Liver (tissue), 10 donors: ENCODE measurements at places on chromosomes 1 and 21. TPM values are rescaled to one million over a fixed set of nuclear protein-coding genes. Genes with fewer than 3 reads are reported as not detected.
A peak's percentile ranks its signal among the peaks of the same experiment; 100 is the strongest.

- no peak overlapping the region for H3K27ac ChIP-seq
- peaks cover 14% of the 10 kb centered on the region for H3K4me1 ChIP-seq
- H3K4me3 ChIP-seq, result no peak overlapping the region
- no peak for DNase-seq
- no peaks in the 10 kb centered on the region for H3K27me3 ChIP-seq
These were observed 7.5 kb downstream of the NCDN start for GRCh38 chr1:35564884-35565741.

LRRC8B gene
- 2.5 TPM for polyA plus RNA-seq

- H3K4me1 ChIP-seq, result no peaks in the 10 kb centered on the region
- no peaks in the 10 kb centered on the region for H3K36me3 ChIP-seq
- H3K27ac ChIP-seq, result no peak overlapping the region
- no peaks in the 10 kb centered on the region for H3K27me3 ChIP-seq
These were observed 48.7 kb downstream of the SYT6 start for GRCh38 chr1:114104949-114105348.

GRCh38 chr1:192003295-192004077 is 154.8 kb upstream of the RGS18 start:
- no peak for DNase-seq
- H3K4me1 ChIP-seq, result no peaks in the 10 kb centered on the region
- no peak overlapping the region for H3K27ac ChIP-seq
- H3K4me3 ChIP-seq, result no peak overlapping the region

GRCh38 chr1:201989354-201990128 is 7.1 kb downstream of the RNPEP start:
- no peak overlapping the region for H3K27ac ChIP-seq
- no peak overlapping the region for H3K4me3 ChIP-seq
- H3K4me1 ChIP-seq, result peaks cover 3% of the 10 kb centered on the region
- peaks cover 43% of the 10 kb centered on the region for H3K36me3 ChIP-seq
- H3K27me3 ChIP-seq, result no peaks in the 10 kb centered on the region

- peaks cover 3% of the 10 kb centered on the region for H3K4me1 ChIP-seq
- no peak overlapping the region for H3K27ac ChIP-seq
- no peak overlapping the region for H3K4me3 ChIP-seq
- H3K27me3 ChIP-seq, result no peaks in the 10 kb centered on the region
These were observed 68.8 kb upstream of the ARID1A start for GRCh38 chr1:26626994-26627393.

IFFO2 gene
- 3.4 TPM for polyA plus RNA-seq

TNFRSF18 gene
- 0.17 TPM for polyA plus RNA-seq

- no peaks in the 10 kb centered on the region for H3K27me3 ChIP-seq
- no peak for DNase-seq
- no peaks in the 10 kb centered on the region for H3K36me3 ChIP-seq
- H3K4me3 ChIP-seq, result no peak overlapping the region
These were observed 135.6 kb upstream of the GJB5 start for GRCh38 chr1:34619256-34619655.

GRCh38 chr1:19651141-19651737 is 7.1 kb downstream of the NBL1 start:
- H3K4me3 ChIP-seq, result no peak overlapping the region
- H3K4me1 ChIP-seq, result no peaks in the 10 kb centered on the region
- no peak overlapping the region for H3K27ac ChIP-seq

GRCh38 chr1:151124763-151125403 is 21.5 kb downstream of the SEMA6C start:
- H3K27me3 ChIP-seq, result no peaks in the 10 kb centered on the region
- H3K36me3 ChIP-seq, result no peaks in the 10 kb centered on the region
- no peaks in the 10 kb centered on the region for H3K4me1 ChIP-seq
- DNase-seq, result no peak
- no peak overlapping the region for H3K4me3 ChIP-seq
- H3K27ac ChIP-seq, result no peak overlapping the region

DNA sequence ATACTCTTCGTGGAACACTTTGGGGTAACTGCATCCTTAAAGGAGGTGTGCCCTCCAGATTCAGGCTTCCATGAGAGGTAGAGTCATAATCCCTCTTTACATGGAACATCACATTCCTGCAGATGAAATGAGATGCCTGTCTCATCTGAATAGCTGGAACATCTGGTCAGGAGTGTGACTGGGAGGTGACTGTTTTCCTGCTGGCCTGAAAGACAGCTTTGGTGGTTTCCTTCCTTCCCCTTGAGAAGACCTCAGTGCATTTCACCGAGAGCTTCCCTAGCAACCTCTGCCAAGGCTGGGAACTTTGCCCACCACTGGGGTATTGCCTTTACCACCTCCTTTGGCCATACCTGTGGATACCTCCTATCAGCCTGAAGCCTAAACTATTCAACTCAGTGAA is 46.7 kb upstream of the GUCA2A start:
- no peak overlapping the region for H3K4me3 ChIP-seq
- H3K27me3 ChIP-seq, result no peaks in the 10 kb centered on the region
- H3K27ac ChIP-seq, result no peak overlapping the region
- peaks cover 11% of the 10 kb centered on the region for H3K4me1 ChIP-seq
- no peaks in the 10 kb centered on the region for H3K36me3 ChIP-seq
- DNase-seq, result no peak

VWA1 gene
- polyA plus RNA-seq, result 18.3 TPM

FPGT gene
- 6.4 TPM for polyA plus RNA-seq

DNA sequence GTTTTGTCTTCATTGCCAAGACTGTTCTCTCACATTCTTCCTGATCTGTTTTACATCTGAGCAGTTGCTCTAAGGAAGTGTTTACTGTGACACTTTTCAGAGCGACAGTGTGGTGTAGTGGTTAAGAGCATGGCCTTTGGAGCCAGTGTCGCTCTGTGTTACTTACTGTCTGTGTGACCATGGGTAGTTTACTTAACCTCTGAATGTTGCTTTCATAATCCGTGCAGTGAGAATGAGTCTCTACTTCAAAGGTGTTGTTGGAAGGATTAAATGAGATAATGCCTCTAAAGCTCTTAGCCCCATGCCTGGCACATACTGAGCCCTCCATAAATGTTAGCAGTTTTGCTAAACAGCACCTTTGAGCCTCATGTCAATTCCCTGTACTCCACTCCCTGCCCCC is 35.9 kb upstream of the ZFP69B start:
- DNase-seq, result no peak
- no peak overlapping the region for H3K4me3 ChIP-seq
- H3K4me1 ChIP-seq, result no peaks in the 10 kb centered on the region

- no peak overlapping the region for H3K4me3 ChIP-seq
- H3K4me1 ChIP-seq, result peaks cover 1% of the 10 kb centered on the region
- no peaks in the 10 kb centered on the region for H3K27me3 ChIP-seq
These were observed 76.0 kb upstream of the C1orf105 start for GRCh38 chr1:172344444-172344843.

GRCh38 chr21:29477941-29478340 is 179.2 kb downstream of the BACH1 start:
- H3K36me3 ChIP-seq, result no peaks in the 10 kb centered on the region
- H3K4me3 ChIP-seq, result no peak overlapping the region
- no peak for DNase-seq
- no peak overlapping the region for H3K27ac ChIP-seq
- H3K27me3 ChIP-seq, result no peaks in the 10 kb centered on the region

- no peaks in the 10 kb centered on the region for H3K4me1 ChIP-seq
- no peaks in the 10 kb centered on the region for H3K27me3 ChIP-seq
- no peak overlapping the region for H3K27ac ChIP-seq
- H3K36me3 ChIP-seq, result no peaks in the 10 kb centered on the region
- no peak for DNase-seq
These were observed 62.5 kb upstream of the BACH1 start for GRCh38 chr21:29236201-29236600.

DNA sequence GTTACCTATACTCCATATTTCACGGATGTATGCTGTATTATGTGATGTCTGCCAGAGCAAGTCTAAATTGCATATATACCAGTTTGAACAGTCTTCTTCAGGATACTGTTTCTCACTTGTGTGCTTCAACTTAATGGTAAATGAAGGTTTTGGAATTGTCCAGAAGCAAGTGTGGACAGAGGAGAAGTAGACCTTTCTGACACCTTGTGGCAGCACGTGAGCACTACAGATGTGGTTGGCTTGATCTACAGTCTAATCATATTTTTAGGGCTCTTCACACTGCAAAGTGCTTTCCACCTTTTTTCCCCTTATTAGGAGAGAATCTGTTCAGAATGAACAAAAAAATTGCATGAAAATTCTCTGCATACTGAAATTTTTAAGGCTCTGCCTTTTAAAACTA is 10.9 kb downstream of the MORC3 start:
- peaks cover 9% of the 10 kb centered on the region for H3K36me3 ChIP-seq
- peak; percentile 46 for DNase-seq
- H3K27ac ChIP-seq, result no peak overlapping the region
- H3K4me1 ChIP-seq, result peaks cover 5% of the 10 kb centered on the region

MROH7 gene
- 0.07 TPM for polyA plus RNA-seq

- peak; percentile 34 for DNase-seq
- peaks cover 34% of the 10 kb centered on the region for H3K4me1 ChIP-seq
- no peak overlapping the region for H3K4me3 ChIP-seq
- no peaks in the 10 kb centered on the region for H3K27me3 ChIP-seq
- H3K27ac ChIP-seq, result peak overlapping the region; percentile 87
These were observed 48.8 kb downstream of the LEPR start for GRCh38 chr1:65469126-65469888.

DNA sequence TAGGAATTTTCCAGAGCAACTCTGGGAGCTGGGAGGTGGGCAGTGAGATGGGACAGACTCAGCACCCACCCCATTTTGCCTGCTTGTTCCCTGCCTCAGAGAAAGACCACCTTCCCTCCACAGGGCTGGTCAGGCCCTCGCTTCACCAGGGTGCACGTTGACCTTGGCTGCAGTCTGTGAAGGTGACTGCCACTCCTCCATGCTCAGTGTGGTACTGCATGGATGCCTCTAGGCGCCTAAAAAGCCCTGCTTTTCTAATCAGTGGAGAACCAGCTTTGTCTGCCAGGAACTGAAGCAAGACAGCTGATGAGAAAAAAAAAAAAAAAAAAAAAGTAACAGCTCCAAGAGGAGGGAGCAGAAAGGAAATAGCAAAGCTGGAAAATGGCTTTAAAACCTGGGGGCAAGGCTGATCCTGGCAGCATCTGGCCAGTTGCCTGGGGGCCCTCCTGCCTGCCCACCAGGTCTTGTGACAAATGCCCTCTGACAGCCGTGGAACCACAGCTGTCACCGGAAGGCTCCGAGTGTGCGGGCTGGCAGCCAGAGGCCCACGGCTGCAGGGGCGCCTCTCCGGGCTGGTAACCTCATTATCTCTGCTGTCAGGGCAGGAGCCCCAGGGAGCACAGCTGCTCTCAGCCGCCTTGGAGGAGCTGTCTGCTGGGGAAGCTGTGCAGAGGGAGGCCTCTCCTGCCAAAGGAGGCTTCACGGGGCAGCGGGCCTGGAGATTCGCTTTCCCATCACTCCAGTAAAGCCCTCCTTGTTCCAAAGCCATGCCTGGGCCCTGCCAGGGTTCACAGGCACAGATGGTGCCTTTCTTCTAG is 13.7 kb downstream of the KIAA1614 start:
- peaks cover 1% of the 10 kb centered on the region for H3K4me1 ChIP-seq
- no peak overlapping the region for H3K27ac ChIP-seq
- H3K36me3 ChIP-seq, result no peaks in the 10 kb centered on the region
- DNase-seq, result peak; percentile 78
- no peaks in the 10 kb centered on the region for H3K27me3 ChIP-seq

TMCO4 gene
- polyA plus RNA-seq, result 6.8 TPM

- no peaks in the 10 kb centered on the region for H3K36me3 ChIP-seq
- no peak for DNase-seq
- H3K4me1 ChIP-seq, result peaks cover 18% of the 10 kb centered on the region
- H3K4me3 ChIP-seq, result no peak overlapping the region
These were observed 2.8 kb upstream of the USP1 start for GRCh38 chr1:62433861-62434617.

- no peak overlapping the region for H3K27ac ChIP-seq
- no peak overlapping the region for H3K4me3 ChIP-seq
- H3K4me1 ChIP-seq, result no peaks in the 10 kb centered on the region
- no peak for DNase-seq
These were observed 113.2 kb downstream of the PTGER3 start for GRCh38 chr1:70934194-70934961.

GRCh38 chr1:205395616-205396015 is 26.2 kb downstream of the LEMD1 start:
- H3K4me1 ChIP-seq, result no peaks in the 10 kb centered on the region
- DNase-seq, result no peak
- H3K27me3 ChIP-seq, result peaks cover 7% of the 10 kb centered on the region
- no peaks in the 10 kb centered on the region for H3K36me3 ChIP-seq

DNA sequence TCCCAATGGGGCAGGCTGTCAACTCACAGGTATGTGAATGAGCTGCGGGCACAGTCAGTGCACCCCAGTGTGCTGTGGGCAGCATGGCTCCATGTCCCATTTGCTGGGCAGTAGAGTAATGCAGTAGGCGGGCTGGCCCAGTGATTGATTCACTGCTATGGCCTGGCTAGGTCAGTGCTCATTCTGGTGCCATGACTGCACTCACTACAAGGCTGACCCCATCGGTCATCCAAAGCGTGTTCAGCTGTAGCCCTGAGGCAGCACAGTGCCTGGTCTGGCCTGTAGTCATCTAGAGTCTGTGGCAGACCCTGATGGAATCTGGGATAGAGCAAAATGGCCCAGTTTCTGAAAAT is 7.4 kb downstream of the HYI start:
- DNase-seq, result no peak
- H3K27ac ChIP-seq, result no peak overlapping the region
- H3K4me3 ChIP-seq, result no peak overlapping the region
- peaks cover 38% of the 10 kb centered on the region for H3K36me3 ChIP-seq
- peaks cover 44% of the 10 kb centered on the region for H3K4me1 ChIP-seq
- no peaks in the 10 kb centered on the region for H3K27me3 ChIP-seq

DNA sequence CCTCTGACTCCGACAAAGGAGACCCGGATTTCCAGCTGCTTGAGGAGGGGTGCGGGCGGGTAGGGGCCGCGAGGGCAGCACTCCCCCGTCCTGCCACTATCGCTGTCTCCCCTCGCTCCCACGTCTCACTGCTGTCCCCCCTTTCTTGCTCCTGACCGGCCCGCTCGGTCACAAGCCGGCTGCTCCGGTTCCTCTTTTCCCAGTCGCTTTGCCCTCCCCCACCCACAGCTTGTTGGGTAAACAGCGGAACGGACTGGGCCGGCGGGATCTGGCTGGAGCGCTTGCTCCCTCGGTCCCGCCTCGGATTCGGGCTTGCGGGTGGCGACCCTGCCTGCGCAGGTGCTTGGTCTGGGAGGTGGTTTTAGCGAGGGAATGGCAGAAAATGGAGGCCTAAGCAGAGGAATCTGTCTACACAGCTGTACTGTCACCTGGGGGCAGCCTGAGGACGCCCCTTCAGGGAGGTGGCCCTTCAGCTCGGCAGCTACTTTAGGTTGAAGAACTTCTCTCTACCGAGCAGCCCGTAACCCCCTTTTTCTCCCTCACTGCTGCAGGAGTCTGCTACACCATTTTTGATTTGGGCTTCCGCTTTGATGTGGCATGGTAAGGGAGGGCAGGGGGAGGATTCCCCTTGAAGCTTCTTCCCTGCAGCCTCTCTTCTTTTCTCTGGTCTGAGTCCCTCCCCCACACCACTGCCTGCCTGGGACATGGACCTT is 645 bp downstream of the ATP6V0B start:
- peak overlapping the region; percentile 88 for H3K4me3 ChIP-seq
- no peaks in the 10 kb centered on the region for H3K27me3 ChIP-seq
- DNase-seq, result peak; percentile 63
- peaks cover 61% of the 10 kb centered on the region for H3K4me1 ChIP-seq
- peaks cover 21% of the 10 kb centered on the region for H3K36me3 ChIP-seq

CRB1 gene
- polyA plus RNA-seq, result not detected
